Endothelial cell (in vitro differentiated cells): ENCODE measurements at places on chromosomes 7 and 10.

- no peak for DNase-seq
Measured at GRCh38 chr10:132868995-132869394, 73.4 kb downstream of the CFAP46 start.

DNA sequence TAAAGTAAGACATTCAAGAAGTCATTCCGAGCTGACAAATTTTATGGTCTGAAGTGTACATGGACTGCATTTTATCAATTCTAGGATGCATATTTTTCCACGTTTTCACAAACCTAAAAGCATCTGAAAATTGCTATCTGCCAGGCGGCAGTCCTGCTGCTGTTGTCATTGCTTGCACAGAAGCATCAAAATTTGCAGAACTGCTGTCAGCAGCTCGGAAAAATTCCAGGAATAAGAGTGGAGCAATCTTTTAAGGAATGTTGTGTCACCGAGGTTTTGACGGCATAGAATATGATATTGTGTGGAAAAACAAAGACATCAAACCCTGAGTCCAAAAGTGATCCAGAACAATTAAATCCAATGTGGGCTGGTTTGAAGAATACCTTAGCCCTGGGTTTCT is 61.4 kb downstream of the CHCHD3 start:
- DNase-seq = no peak

DNA sequence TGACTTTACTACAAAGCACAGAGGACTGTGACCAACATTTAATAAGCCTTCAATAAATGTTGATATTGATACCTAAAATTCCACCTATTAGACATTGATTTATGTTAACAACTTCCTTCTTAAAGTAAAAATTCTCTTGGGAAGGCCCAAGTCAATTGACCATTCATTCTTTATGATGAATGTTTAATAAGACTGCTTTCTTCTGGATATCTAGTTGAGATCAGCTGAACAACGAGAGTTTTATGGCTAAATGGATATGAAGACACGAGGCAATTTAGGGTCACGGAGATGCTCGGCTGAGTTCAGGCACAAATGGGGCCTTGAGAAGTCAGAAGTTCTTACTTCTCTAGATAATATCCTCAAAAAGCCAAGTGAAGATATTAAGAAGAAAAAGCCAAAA is 258.8 kb downstream of the FRMD4A start:
- DNase-seq = no peak

- DNase-seq = no peak
Measured at GRCh38 chr7:68547181-68547580, 1051.1 kb upstream of the AUTS2 start.

DNA sequence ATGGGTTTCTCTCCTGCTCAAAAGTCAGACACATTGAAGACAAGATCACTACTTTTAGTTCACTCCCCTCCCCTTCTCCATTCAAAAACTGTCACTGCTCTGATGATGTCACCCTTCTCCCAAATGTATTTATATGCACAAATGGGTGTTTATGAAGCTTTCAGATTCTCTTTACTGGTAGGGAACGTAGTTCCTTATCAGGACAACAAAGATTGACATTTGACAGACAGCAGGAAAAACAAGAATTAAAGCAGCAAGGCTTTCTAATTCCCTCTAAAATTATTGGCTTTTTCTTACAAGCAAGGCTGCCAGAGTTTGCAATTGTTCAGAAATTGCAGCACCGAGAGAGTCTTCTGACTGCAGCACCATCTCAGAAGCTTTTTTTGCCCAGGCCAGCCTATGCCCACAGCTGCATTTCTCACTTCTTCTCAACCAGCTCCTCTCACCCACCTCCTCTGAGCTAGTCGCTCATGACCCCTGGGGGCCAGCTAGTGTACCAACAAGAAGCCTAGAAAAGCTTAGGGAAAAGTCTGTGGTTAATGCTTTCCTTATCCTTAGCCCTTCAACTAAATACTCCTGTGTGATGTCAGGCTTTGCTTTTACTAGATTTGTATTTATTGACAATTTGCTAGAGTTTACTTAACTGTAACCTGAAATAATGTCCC is 265.1 kb downstream of the HTR7 start:
- peak; percentile 69 for DNase-seq

DNA sequence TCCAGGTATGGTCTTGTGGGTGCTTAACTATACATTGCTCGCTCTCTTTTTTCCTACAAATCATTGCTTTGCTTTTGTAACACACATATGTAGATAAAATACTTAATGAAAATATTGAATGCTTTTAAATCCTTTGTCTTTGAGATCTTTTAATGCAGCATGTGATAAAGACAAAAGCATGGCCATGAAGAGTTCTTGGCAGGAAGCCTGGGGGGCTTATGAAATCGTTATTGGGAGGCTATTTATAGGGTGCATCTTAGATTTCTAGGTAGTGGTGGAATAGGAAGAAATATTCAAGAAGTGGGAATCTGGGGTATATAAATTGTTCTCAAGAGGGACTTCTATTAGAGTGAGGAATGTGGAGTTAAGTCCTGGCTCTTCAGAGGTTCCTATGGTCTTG is 21.9 kb downstream of the UBE2D1 start:
- no peak for DNase-seq

GRCh38 chr10:95254629-95255028 is 36.2 kb downstream of the PDLIM1 start:
- no peak for DNase-seq

GRCh38 chr7:40200791-40201190 is 66.0 kb downstream of the SUGCT start:
- no peak for DNase-seq

DNA sequence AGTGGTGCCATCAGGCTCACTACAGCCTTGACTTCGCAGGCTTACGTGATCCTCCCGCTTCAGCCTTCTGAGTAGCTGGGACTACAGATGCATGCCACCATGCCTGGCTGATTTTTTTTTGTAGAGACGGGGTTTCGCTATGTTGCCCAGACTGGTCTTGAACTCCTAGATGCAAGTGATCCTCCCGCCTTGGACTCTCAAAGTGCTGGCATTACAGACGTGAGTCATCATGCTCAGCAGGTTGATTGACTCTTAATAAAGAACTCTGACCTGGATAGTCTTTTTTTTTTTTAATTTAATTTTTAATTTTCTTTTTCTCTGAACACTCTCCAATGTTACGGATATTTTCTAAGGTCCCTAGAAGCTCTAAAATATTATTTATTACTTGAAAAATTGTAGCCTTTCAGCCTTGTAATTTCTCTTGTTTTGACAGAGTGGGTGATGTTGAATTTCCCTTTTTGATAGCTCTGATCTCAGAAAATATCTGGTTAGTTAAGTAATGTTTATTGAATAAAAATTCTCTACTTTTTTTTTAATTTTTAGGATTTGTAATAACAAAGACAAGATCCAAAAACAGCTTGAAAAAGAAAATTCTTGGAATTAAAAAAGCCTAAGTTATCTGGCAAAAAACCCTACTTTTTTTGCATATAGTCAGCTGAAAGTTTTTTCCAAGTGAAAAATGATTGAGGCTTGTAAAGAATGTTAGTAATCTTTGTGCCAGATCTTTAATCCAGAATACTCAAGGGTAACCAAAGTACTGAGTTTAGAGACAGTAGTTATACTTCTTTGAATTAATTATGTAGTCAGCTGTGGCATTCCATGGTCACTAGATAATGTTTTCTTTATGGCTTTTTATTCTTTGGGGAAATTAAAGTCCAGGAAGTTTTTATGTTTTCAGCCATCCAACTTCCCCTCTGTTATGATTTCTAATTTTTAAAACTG is 26.7 kb downstream of the TBC1D12 start:
- DNase-seq = no peak

DNA sequence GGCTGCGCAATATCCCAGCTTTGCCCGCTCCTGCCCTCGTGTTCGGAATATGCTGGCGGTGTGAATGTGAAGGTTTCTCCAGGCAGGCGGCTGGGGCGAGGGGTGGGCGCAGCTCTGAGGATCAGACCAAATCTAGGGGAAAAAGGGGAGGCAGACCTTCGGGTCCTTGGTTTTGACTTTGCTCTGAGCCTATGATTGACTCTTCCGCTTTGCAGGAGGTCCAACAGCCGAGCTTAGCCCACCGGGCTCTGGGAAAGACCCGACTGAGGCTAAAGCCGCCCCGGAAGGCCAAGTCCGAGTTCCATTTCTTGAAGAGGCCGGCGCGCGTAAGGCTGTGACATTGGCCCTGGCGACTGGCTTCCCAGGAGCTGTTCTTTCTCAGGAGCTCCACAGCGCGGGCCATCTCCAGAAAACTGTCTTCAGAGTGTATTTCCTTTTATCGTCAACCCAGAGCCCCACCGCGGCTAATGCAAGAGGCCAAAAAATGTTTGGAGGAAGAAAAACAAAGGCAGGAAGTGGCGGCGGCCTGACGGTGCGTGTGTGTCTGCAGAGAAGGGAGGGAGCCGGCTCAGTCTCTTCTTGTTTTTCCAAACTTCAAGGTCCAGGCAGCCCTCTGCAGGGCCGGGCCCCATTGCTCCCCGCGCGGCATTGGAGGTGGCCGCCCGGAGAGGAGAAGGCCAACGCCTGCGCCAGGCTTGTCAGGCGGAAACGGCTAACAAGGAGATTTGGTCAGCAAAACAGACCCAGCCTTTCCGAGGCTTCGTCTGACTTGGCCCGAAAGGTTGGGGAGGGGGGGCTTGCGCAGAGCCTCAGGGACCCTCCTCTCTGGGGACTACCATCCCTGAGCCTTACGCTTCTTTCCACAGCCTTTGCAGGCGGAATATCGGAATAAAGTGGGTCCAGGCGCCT is 3.6 kb upstream of the HOXA11 start:
- DNase-seq = no peak
